Activated CD4-positive, alpha-beta T cell treated with anti-CD3 and anti-CD28 coated beads for 4 hours (primary cell): ENCODE measurements at places on chromosomes 4 and X.

- no peak for DNase-seq
Observed at GRCh38 chr4:185304944-185305690, 90.6 kb downstream of the LRP2BP start.

- no peak for DNase-seq
Observed at GRCh38 chr4:39998659-39999345, 21.1 kb upstream of the PDS5A start.

GRCh38 chrX:1389181-1389992 is 2.5 kb downstream of the SLC25A6 start:
- DNase-seq, result no peak

DNA sequence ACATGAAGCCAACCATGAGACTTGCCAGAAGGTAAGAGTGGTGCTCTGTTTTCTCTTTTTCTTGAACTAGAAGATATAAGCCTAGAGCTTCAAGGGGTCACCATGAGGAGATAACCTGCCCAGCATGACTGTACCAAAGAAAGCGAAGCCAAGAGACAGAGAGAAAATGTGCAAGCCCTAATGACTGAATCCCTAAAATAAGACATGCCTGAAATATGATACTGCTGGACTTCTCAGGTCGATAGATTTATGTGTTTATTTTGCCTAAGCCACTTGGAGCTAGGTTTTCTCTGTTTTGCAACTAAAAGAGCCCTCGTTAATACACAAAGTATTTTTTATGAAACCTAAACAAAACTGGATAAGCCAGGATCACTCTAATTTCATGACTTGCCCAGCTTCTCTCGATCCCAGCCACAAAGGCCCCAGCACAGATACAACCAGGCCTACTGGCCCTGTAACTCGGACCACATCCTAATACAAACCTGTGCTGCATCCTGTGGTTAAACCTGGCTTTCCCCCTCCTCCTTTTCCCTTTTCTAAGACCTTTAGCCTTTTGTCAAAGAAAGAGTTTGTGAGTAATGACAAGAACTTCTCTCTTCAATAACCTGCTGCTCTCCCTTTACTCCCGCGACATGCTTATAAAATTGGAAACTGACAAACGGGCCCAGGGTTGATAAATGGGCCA is 185.8 kb downstream of the APBB2 start:
- no peak for DNase-seq

GRCh38 chr4:40587826-40588225 is 41.8 kb downstream of the RBM47 start:
- DNase-seq, result no peak

DNA sequence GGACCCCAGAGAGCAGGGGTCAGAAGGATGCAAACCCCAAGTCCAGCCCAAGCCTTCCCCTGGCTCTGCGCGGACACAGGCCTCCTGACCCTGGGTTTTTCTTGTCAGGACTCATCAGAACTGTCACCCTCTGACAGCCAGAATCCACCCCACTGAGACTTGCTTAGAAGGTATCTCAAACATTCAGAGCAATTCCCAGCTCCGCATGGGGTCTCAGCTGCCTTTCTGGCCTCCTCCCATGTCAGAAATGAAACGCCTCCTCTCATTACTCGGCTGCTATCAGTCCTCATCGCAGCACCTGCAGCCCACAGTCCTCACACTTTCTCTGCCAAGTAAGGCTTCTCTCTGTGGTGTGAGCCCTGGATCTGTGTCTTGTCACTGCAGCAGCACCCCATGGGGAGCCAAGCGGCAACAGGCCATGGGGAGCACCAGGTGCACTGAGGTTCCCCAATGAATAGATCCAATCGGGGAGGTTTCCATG is 97.8 kb downstream of the WFS1 start:
- DNase-seq, result no peak

- DNase-seq, result no peak
Observed at GRCh38 chr4:77930876-77931275, 68.2 kb downstream of the MRPL1 start.

GRCh38 chrX:96713303-96713702 is 28.7 kb downstream of the DIAPH2 start:
- no peak for DNase-seq
